ENCODE measurements at places on chromosomes 16 and 17. TPM values are rescaled to one million over a fixed set of nuclear protein-coding genes. Genes with fewer than 3 reads are reported as not detected.

GRCh38 chr16:85313526-85314301 is 201.4 kb upstream of the CIBAR2 start:
- no peak for DNase-seq

The NHERF2 gene
- total RNA-seq: 164 TPM

The PRR15L gene
- total RNA-seq: 0.47 TPM

The ATF7IP2 gene
- total RNA-seq: 24.8 TPM

The SPN gene
- total RNA-seq: 1.4 TPM
